ENCODE measurements at places on chromosomes 5 and 9. TPM values are rescaled to one million over a fixed set of nuclear protein-coding genes. Genes with fewer than 3 reads are reported as not detected.
A peak's percentile ranks its signal among the peaks of the same experiment; 100 is the strongest.

The RAI14 gene
- 56.9 TPM for total RNA-seq

The TEX48 gene
- not detected for total RNA-seq

The OBP2B gene
- not detected for total RNA-seq

- peak; percentile 86 for DNase-seq
Measured at GRCh38 chr9:137417161-137418021, 5.6 kb downstream of the EXD3 start.

DNA sequence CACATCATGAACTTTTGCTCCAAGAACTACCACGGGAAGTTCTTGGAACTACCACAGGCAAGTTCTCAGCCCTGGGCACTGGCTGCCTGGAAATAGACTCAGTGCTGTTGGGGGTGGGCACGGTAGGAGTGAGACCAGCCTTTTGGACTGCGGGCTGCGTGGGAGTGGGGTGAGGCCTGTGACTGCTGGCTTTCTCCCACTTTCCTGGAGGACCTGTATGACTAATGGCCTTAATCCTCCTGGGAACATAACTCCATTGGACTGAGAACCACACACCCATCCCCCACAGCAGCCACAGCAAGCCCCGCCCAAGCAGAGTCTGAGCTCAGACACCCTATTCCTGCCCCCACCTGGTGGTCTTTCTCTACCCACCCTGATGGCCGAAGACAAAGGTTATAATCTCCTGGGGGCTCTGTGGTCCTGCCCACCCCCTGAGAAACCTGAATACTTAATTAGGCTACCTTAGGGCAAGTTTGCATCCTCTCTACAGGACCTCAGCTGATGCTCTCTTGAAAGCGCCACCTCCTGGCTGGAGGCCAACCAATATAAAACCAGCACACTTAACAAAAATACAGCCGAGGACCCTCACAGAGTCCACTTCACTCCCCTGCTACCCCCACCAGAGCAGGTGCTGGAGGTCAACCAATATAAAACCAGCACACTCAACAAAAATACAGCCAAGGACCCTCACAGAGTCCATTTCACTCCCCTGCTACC is 112.6 kb downstream of the CACNA1B start:
- DNase-seq, result no peak

DNA sequence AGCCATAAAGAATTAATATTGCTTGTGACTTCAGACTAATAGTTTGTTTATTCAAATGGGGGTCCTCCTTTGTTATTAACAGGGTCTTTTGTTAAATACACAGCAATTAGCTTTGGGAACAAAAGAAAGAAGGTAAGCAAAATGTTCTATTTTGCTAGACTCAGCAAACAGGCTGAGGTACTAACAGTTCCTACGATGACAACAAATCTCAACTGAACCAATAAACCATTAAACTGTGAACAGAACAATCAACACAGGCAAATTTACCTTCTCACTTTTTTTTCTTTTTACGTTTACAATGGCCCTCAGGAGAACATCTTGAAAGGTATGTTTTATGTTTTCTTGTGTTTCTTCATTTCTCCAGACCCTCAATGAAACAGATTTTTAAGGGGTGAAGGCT is 207.2 kb downstream of the NFIB start:
- no peak for DNase-seq

GRCh38 chr9:100216178-100216787 is 117.2 kb downstream of the INVS start:
- DNase-seq, result peak; percentile 54

DNA sequence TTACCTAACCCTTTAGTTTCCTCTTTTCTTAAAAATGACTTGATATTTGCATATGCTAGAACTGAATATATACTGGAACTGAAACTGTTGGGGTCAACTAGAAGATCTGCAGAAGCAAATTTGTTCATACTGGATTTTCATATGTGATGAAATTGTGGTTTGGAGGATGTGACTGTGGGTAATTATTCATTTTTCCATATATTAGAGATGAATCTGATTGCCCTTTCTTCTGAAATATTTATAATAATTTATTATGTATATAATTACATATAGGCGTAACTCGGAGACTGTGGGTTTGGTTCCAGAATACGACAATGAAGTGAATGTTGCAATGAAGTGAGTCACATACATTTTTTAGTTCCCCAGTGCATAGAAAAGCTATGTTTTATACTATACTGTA is 149.1 kb downstream of the ATP10B start:
- DNase-seq, result no peak

DNA sequence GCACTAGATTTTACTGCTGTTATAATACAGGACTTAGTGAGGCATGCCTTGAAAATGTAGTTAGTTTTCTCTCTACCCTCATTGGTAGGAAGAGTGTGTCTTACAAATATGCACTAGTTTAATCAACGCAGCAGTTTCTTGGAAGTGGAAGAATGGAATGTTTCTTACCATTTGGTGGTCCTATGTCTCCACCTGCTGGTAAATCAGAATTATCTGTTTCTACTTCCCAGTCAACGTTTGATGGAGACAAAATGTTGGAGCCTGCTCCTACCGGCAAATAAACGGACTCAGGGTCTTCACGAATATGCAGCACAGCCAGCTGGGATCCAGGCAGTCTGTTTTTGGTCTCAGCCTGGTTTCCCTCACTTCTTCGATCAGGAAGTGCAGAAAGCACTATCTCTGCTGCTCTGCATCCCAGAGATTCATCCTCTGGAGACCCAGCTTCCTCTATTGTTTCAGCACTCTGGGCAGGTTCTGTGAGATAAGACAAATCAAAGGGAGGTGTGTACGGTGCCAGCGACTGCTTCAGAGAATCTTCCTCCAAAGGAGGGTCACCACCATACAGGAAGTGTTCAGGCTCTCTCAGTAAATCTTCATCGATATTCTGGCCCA is 59.5 kb upstream of the PCA3 start:
- no peak for DNase-seq

DNA sequence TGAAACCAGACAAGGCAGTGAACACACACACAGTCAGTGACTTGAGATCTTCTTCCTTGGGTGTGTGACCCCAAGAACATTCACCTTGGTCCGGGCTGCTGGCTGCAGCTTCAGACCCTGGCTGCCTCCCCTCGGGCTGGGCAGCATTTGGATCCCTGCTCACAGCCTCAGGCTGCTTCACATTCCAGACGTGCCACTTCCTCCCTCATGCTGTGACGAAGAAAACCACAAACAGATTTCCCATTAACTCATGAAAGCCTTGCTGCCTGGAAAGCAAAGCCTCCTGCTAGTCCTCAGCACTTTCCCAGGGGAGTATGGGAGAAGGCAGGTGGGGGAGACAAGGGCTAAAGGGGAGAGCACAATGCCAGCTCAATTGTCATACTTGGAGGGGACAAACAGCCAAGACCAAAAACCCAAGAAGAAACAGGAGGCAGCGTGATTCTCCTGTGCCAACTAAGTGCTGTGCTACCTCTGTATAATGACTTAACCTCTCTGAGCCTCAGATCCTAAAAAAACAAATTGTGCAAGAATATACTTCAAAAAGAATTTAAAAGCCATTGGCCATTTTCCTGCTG is 594.6 kb upstream of the BRINP1 start:
- DNase-seq, result peak; percentile 11

All from upper lobe of left lung (tissue), 6 donors.